Stimulated activated CD8-positive, alpha-beta memory T cell treated with anti-CD3 and anti-CD28 coated beads, Interleukin-2, amount 100 ng/mL, for 48 hours (primary cell): ENCODE measurements at places on chromosomes 3 and 15.

DNA sequence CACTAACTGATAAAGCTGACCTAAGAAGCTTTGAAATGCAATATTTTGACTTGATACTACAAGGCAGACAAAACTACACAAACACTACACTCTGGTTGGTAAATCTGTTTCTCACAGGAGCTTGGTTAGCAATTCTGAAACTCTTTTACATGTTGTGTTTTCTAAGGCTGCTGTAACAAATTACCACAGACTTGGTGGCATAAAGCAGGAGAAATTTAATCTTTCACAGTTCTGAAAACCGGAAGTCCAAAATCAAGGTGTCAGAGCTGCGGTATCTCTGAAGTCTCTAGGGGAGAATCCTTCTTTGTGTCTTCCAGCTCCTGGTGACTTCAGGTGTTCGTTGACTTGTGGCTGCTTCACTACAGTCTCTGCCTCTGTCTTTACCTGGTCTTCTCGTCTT lies 12.9 kb upstream of the PFN2 start:
- DNase-seq = no peak

DNA sequence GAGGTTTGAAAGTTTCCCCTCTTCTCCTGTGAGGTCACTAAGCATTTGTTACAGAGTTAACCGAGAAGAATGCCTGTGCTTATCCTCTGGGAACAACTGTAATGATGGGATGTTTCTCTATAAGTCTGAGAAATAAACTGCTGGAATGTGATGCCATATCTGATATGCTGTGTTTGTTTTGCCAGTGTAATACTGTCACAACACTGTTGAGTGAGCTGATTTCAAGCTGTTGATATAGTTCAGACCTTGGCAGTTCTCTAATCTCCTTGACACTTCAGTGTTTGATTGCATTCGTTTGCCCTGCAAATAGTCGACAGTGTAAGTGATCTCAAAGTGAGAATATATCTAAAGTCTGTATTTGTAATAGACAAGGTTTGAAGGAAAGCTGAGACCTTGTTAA lies 73.3 kb downstream of the PTPRG start:
- DNase-seq = no peak

- no peak for DNase-seq
Observed at GRCh38 chr3:148464246-148464645, 233.5 kb upstream of the AGTR1 start.

- no peak for DNase-seq
Observed at GRCh38 chr3:185846037-185846436, 21.2 kb upstream of the IGF2BP2 start.
